ENCODE measurements at places on chromosomes 5 and 9.

GRCh38 chr9:94801234-94801633 lies 74.7 kb downstream of the AOPEP start:
- no peak for DNase-seq

- no peak for DNase-seq
These were observed 10.6 kb downstream of the TMEM167A start for GRCh38 chr5:83066548-83067110.

- peak; percentile 41 for DNase-seq
These were observed 25.0 kb upstream of the HMCN2 start for GRCh38 chr9:130240410-130241197.

- no peak for DNase-seq
These were observed 319.2 kb downstream of the TRPM3 start for GRCh38 chr9:70802206-70802605.

DNA sequence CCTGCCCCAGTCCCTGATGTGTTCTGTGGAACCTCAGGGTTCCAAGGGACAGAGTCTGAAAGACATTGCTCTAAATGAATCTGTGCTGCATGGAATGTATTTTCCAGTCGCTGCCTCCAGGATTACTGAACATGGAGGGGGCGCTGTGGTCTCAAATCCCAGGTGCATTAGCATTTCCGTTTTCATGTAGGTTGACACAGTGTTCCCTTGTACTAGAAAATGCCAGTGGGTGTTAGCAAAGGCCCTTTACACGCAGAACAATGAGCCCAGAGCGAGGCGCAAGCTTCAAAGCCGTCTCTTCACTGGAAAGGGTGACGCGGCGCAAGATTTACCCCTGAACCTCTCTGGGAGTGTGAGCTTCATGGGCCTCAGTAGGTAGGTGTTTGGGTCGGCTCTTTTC lies 308.3 kb downstream of the SLIT3 start:
- no peak for DNase-seq
